Epithelial cell of prostate (primary cell): ENCODE measurements at places on chromosomes 13 and 19.

DNA sequence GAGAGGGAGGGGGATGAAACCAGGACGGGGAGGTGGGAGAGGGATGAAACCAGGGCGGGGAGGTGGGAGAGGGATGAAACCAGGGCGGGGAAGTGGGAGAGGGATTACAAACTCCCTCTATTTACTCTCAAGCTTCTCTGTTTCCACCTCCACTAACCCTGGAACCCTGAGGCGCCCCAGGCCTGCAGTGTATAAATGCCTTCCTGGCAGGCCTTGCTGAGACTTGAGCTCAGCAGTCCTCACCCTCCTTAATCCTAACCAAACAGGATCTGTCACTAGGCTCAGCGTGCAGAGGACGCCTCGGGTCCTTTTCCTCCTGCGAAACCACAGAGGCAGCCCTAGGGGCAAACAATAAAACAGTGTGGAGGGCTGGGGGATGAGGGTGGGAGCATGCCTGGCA is 32.1 kb upstream of the OR1M1 start:
- DNase-seq, result peak; percentile 22

DNA sequence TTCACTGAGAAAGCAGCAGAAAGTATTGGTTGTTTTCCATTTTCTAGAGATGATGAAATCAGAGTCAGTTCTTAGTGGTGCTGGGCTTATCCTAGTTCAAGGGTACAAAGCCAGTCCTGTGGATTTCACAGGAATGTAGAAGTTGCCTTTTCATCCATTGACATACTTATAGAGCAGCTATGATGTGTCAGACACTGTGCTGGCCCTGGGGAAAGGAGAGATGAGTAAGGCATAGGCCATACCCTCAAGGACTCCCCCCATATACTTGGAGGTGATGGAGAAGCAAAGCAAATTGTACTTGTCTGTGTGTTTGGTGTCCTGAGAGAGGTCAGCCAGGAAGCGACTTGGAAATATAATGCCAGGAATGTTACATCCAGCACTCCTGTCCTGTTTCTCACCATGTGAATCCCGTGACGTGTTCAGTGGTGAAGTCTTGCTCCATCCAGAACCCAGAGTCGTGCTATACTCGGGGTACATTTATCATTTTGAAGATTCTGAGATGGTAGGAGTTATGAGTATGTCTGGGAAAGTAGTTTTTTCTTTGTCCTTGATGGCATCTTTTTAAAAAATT is 22.6 kb downstream of the ERCC5 start:
- no peak for DNase-seq

DNA sequence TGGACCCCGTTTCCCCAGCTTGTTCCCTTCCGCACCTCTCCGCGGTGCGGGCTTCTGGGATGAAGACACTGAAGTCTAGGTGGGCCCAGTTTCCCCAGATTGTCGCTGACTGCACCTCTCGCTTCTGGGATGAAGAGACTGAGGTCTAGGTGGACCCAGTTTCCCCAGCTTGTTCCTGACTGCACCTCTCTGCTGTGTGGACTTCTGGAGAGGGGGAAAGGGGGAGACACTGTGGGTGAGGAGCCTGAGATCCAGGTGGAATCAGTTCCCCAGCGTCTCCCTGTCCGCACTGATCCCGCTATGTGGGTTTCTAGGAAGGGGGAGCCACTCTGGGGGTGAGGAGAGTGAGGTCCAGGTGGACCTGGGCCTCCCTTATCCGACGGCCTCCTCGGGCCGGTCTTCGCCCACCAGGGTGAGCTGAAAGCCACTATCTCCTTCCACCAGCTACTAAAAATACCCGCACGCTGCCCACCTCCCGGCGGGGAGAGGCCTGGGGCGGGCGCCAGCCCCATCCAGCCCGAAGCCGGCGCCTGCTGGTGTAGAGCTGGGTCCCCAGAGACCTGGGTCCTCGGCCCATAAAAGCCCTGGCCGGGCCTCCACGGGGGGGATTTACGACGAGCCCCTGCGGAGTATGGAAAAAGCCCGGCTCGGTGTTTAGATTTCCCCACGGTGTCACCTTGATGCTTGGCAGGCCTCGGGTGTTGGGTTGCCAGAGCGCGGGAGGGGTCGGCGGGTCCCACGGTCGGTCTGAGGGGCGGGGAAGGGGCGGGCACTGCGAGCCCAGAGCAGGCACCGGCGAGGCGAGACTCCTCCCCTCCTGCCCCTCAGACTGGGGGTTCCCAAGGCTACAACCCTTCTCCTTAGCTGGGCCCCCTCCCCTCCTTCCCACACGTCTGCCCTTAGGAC is 10.6 kb downstream of the FUT6 start:
- no peak for DNase-seq

DNA sequence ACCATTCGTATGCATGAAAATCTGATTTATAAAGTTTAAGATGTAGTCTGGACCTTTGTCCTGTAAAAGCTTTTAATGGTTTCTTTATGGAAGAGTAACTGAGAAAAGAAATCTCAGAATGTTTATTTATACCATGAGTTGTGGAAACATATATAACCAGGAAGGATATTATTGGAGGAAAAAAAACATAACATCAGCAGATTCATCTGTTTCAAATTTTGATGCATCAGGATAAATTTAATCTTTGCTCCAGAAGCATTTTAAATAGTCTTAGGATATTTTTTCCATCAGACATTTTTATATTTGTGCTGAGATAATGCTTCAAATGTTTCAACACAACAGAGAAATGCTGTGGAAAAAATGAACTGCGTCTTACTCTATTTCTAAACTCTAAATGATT is 31.2 kb upstream of the CSNK1A1L start:
- no peak for DNase-seq

DNA sequence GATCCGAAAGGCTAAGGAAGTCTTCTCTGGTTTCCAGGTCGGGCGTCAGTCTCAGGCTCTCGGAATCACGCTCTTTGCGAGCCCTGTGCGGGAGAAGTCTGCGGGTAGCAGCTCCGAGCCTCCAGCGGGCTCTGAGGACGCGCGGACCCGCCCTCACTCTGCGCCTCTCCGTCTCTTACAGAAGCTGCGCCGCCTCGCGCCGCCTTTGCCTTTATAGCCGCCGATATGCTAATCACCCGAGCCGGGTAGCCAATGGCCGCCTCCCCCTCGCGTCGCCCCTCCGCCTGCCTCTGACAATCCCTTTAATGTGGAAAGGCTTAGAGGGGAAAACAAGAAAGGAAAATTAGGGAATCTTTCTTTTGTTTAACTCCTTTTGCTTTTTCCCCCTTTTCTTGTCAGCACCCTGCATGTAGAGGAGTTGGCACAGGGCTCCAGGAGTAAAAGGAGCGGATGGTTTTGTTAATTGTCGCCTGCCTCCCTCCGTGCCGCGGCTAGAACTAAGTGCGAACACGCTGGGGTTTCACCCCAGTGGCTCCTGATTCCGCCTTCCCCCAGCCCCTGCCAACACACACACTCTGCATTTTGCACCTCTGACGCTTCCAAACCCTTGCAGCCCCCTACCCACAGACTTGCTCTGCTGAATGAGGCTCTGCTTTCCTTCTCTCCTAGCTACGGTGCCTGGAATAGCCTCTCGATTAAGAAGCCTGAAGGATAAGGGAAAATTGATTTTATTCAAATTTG is at the start of gene PCDH8:
Gene PCDH8, minus strand, starts transcription at position 186 of the 741 bp plus-strand sequence. CDS start 204 bp downstream, outside the sequence.
- DNase-seq, result no peak

GRCh38 chr19:6743714-6744380 is 4.4 kb downstream of the TRIP10 start:
- no peak for DNase-seq

GRCh38 chr13:62287764-62288163 is 872.1 kb upstream of the PCDH20 start:
- no peak for DNase-seq

- no peak for DNase-seq
Measured at GRCh38 chr19:46076951-46077814, 36.4 kb upstream of the IGFL4 start.

DNA sequence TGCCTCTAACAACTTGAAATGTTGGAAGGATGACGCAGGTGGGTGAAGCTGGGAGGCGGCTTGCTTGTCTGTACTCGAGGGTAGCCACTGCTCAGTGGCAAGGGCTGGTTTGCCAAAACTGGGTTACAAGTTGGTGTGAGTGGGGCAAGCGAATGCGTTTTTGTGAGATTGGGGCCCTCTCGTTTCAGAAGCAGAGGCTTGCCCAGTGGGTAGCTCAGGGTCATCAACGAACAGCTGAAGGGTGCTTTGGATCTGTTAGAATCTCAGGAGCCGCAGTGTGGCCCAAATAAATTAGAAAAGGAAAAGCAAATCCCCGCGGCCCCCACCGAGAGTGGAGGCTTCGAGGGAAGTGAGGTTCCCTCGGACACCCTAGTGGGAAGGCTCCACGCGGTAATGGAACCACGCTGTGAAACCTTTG is 7.3 kb downstream of the ATP4B start:
- no peak for DNase-seq

- no peak for DNase-seq
Measured at GRCh38 chr19:6590827-6591319, at the start of gene CD70. TSS of gene CD70 (minus strand) at chr19:6591150. CDS start at chr19:6591002, 148 bp downstream.

DNA sequence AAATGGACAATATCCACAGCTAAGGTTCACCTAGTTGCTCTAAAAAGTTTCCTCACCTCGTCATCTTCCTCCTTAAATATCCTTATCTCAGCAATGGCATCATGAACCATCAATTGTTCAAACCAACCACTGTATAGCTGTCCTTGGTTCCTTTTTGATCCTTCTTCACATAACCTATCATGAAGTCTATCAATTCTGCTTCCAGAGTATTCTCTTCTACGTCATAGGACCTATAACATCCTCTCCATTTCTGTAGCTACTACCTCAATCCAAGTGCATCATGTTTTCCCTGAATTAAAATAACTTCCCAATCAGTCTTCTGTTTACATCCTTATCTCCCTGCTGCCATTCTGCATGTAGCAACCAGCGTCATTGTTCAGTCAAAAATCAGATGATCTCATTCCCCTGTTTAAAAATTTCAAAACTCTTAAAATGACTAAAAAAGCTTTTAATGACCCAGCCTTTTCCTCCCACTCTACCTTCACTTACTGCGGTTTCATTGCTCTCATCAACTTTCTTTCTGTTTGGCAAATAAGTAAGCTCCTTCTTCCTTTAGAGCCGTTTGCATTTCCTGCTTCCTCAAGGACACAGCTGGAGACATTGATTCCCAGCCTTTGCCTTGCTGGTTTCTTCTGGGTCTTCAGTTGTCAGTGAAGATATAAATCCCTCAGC is 223.9 kb upstream of the MIR17HG start:
- DNase-seq, result no peak

DNA sequence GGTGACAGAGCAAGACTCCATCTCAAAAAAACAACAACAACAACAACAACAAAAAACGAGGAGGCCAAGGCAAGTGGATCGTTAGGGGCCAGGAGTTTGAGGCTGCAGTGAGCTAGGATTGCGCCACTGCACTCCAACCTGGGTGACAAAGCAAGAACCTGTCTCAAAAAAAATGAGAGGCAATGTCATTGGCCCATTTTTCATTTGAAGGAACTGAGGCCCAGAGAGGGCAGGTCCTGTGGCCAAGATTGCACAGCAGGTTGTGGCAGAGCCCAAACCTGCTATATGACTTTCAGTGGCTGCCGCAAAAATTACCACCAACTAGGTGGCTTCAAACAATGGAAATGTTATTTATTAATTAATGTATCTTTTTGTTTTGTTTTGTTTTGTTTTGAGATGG is 5.5 kb downstream of the PIK3R2 start:
- no peak for DNase-seq

DNA sequence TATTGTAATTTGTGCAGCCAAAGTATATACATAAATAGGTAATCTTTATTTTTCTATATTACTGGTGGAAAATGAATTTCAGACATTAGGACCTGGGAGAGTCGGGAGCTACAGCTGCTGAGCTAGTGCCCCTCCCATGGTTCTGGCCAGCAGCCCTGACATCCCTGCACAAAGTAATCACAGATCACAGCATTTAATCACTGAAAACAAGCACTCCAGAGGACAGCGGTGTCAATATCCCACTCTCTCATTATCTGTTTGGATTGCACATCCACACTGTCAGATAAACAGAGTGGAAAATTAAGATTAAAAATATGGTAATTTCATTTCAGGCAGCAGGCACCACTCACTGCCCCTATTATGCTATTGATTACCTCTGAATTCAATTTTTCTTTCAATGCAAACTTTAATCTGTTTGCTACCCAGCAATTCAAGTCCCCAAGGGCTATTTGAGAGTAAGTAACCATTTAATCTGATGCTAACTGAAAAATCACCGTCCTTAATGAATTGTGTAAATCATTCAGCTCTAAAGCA is 254.1 kb upstream of the SOX21 start:
- DNase-seq, result no peak

DNA sequence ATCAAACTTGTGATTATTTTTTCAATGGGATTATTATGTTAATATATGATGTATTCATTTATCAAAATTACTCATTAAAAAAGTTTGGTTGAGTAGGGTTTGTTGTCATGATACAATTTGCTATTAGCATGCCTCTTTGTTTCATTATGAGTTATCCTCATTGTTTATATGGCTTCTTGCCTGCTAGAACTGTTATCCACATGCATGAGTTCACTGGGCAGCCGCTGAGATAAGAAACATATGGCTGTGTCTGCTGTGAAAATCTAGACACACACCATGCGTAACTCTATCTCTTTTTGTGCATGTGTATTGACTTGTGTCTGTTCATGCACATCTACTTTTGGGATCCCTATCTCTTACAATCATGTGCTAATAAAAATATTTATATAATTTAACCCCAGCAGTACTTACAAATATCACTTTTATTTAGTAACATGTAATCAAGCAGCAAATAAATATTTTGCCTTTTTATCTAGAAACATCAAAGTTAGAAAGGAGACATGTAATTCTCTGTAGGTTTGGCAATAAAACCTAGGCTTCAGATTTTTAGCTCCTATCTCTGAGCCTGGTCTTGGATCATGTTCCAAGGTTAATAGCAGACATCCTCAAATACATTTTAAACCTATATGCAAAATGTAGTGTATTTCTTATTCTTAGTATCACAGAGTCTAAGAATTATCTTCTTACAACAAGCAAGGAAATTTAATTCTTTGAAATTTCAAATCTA is 11.2 kb upstream of the KLF12 start:
- DNase-seq, result no peak

- DNase-seq, result no peak
Measured at GRCh38 chr19:38114651-38115050, 109.4 kb downstream of the DPF1 start.

GRCh38 chr19:56270676-56271075 is 1.9 kb upstream of the EDDM13 start:
- DNase-seq, result no peak

DNA sequence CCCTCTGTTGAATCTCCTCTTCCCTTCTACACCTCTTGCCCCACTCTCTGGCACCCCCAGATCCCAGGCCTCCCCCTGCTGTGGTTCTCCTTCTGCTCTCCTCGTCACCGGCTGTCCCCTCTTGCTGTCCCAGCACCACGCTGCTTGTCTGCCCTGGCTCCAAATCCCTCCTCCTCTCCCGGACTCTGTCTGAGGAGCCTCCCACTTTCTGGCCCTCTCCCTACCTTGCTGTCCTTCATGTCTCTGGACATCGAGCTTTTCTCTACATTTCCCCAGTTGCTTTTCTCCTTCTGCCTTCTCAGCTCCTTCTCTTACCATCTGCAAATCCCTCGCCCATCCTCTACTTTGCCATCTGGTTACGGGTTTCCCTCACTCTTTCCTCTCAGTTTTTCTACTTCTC is 1.2 kb downstream of the ZNF347 start:
- no peak for DNase-seq
